Urinary bladder (tissue), 4 donors: ENCODE measurements at places on chromosomes 12 and 14. TPM values are rescaled to one million over a fixed set of nuclear protein-coding genes. Genes with fewer than 3 reads are reported as not detected.

KCNMB4 gene
- polyA plus RNA-seq: 5.1 TPM

SOX5 gene
- 6.6 TPM for polyA plus RNA-seq

CLEC1B gene
- not detected for polyA plus RNA-seq

NKX2-1 gene
- not detected for polyA plus RNA-seq

CCDC175 gene
- polyA plus RNA-seq: not detected

GPHN gene
- 14.6 TPM for polyA plus RNA-seq

CCDC88C gene
- 14.6 TPM for polyA plus RNA-seq

FAM161B gene
- 7.4 TPM for polyA plus RNA-seq

TEAD4 gene
- 16.3 TPM for polyA plus RNA-seq

INSM2 gene
- polyA plus RNA-seq: not detected

OVCH1 gene
- polyA plus RNA-seq: 0.05 TPM

EIF4B gene
- polyA plus RNA-seq: 246 TPM

TMEM63C gene
- polyA plus RNA-seq: 0.30 TPM

C14orf39 gene
- polyA plus RNA-seq: 0.22 TPM

TAS2R31 gene
- 0.15 TPM for polyA plus RNA-seq
